Kidney (tissue), 22 donors: ENCODE measurements at places on chromosomes 4 and X. TPM values are rescaled to one million over a fixed set of nuclear protein-coding genes. Genes with fewer than 3 reads are reported as not detected.

- no peak overlapping the region for H3K4me3 ChIP-seq
- H3K27me3 ChIP-seq, result no peaks in the 10 kb centered on the region
- no peak overlapping the region for H3K27ac ChIP-seq
- no peaks in the 10 kb centered on the region for H3K36me3 ChIP-seq
- no peaks in the 10 kb centered on the region for H3K4me1 ChIP-seq
Measured at GRCh38 chr4:30056016-30056766, 664.0 kb upstream of the PCDH7 start.

DNA sequence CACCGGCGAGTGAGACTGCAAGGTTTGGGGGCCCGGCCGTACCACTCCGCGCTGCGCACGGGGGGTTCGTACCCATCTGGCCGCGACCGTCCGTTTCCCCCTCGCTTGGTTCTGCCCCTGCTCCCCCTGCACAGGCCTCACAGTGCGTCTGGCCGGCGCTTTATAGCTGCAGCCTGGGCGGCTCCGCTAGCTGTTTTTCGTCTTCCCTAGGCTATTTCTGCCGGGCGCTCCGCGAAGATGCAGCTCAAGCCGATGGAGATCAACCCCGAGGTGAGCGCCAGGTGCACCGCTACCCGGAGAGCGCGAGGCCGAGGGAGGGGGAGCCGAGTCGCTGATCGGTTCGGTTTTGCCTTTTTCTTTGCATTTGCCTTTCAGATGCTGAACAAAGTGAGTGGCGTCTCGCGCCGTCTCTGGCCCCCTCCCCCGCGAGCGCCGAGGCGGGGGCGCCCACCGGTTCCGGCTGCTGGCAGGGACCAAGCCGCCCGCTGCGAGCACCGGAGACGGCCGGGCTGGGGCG is at the start of gene UCHL1:
TSS of gene UCHL1 (plus strand) at position 189 of the 517 bp plus-strand sequence. CDS start at position 238, 49 bp downstream.
- peak; percentile 92 for DNase-seq
- H3K27ac ChIP-seq, result no peak within 1 kb of the TSS
- peaks cover 2% of the 10 kb centered on the region for H3K27me3 ChIP-seq
- H3K4me1 ChIP-seq, result no peaks in the 10 kb centered on the region
- H3K4me3 ChIP-seq, result peak within 1 kb of the TSS; percentile 51

GRCh38 chrX:131988236-131988635 is 34.9 kb upstream of the STK26 start:
- H3K4me3 ChIP-seq, result no peak overlapping the region
- H3K36me3 ChIP-seq, result no peaks in the 10 kb centered on the region
- DNase-seq, result no peak
- no peaks in the 10 kb centered on the region for H3K4me1 ChIP-seq
- no peak overlapping the region for H3K27ac ChIP-seq

- H3K27me3 ChIP-seq, result no peaks in the 10 kb centered on the region
- H3K27ac ChIP-seq, result peak overlapping the region; percentile 82
- H3K36me3 ChIP-seq, result no peaks in the 10 kb centered on the region
- DNase-seq, result no peak
Measured at GRCh38 chr4:23734000-23734399, 155.8 kb downstream of the PPARGC1A start.

DNA sequence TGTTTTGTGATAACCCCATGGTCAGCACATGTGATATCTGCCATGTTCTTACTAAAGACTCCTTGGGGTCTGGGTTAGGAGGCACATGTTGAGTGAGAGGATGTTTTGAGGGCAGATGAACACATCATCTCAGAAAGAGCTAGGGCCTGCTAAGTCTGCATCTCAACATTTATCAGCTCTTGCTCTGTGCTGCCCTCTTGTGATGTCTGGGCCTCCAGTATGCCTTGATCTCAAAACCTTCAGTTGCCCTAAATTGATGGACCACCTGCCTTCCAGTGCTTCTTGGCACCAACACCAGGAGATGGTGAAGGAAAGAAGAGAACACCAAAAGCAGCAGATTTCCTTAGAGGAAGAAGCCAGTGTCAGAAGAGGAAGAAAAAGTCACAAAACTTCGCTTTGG is 22.5 kb downstream of the MID1 start:
- no peaks in the 10 kb centered on the region for H3K4me1 ChIP-seq
- H3K27ac ChIP-seq, result no peak overlapping the region

GRCh38 chr4:54802336-54802735 is 144.6 kb downstream of the KIT start:
- H3K27me3 ChIP-seq, result no peaks in the 10 kb centered on the region
- no peak overlapping the region for H3K4me3 ChIP-seq
- DNase-seq, result no peak

DNA sequence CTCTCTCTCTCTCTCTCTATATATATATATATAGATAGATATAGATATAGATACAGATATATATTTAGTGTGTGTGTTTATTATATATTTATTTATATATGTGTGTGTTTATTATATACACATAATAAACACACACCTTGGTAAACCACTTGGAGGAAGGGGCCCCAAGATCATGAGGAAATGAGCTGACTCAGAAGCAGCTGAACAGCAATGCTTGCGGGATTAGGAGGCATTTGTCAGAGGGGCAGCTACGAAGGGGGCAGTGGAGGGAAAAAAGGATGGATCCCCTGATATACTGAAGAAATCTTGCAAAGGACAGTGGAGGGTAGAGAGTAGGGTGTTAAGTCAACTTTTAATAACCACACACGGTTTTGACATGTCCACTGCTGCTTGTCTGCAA is 120.0 kb upstream of the SORBS2 start:
- H3K36me3 ChIP-seq, result no peaks in the 10 kb centered on the region
- no peak overlapping the region for H3K27ac ChIP-seq
- no peak for DNase-seq
- no peaks in the 10 kb centered on the region for H3K27me3 ChIP-seq
- H3K4me3 ChIP-seq, result no peak overlapping the region
- H3K4me1 ChIP-seq, result no peaks in the 10 kb centered on the region

DNA sequence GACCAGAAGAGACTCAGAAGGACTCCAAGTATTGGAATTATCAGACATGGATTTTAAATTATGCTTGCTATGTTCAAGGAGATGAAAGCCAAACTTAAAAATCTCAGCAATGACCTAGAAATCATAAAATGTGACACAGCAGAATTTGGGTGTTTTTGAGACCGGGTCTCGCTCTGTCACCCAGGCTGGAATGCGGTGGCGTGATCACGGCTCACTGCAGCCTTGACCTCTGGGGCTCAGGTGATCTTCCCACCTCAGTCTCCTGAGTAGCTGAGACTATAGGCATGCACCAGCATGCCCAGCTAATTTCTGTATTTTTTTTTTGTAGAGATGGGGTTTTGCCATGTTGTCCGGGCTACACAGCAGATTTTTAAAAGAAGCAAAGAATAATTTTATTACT is 12.7 kb downstream of the TAB3 start:
- no peak overlapping the region for H3K4me3 ChIP-seq
- no peak overlapping the region for H3K27ac ChIP-seq
- DNase-seq, result no peak
- no peaks in the 10 kb centered on the region for H3K4me1 ChIP-seq
- H3K36me3 ChIP-seq, result no peaks in the 10 kb centered on the region

GRCh38 chrX:69718102-69718501 is 102.2 kb downstream of the EDA start:
- no peak overlapping the region for H3K27ac ChIP-seq
- no peaks in the 10 kb centered on the region for H3K36me3 ChIP-seq
- H3K4me1 ChIP-seq, result no peaks in the 10 kb centered on the region
- H3K4me3 ChIP-seq, result no peak overlapping the region

DNA sequence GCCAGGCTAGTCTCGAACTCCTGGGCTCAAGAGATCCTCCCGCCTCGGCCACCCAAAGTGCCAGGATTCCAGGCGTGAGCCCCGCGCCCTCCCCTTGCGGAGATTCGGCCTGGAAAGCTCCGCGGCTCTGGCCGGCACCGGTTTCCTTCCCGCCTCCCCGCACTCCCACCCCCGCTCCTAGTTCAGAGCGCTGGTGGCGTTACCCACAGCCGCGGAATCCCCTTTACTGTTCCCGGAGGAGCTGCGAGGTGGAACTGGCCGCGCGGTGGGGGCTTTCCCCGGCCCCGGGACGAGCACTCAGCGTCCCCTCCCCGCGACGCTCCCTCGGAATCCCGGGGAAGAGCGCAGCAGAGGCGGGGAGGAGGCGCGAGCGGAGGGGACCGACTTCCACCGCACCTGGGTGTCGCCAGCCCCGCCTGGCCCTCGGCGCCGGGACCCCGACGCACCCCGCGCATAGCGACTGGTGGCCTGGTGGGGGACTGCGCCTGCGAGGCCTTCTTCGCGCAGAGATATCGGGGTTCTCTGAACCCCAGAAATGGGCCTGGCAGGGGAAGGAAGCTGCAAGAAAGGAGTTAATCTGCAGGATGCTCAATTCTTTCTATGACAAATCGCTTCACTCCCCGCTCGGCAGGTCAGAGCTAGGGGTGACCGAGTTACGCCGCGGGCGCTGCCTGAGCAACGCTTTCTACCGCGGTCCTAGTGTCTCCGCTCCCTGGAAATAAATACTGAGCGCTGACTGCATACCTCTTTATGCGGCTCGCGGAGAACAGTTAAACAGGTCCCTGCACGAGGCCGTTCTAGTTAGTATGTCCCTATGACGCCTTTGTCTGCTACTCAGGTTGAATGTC is 14.6 kb upstream of the SLC25A4 start:
- H3K4me3 ChIP-seq, result peak overlapping the region; percentile 56
- DNase-seq, result peak; percentile 62
- H3K36me3 ChIP-seq, result no peaks in the 10 kb centered on the region
- H3K4me1 ChIP-seq, result no peaks in the 10 kb centered on the region
- no peaks in the 10 kb centered on the region for H3K27me3 ChIP-seq

DNA sequence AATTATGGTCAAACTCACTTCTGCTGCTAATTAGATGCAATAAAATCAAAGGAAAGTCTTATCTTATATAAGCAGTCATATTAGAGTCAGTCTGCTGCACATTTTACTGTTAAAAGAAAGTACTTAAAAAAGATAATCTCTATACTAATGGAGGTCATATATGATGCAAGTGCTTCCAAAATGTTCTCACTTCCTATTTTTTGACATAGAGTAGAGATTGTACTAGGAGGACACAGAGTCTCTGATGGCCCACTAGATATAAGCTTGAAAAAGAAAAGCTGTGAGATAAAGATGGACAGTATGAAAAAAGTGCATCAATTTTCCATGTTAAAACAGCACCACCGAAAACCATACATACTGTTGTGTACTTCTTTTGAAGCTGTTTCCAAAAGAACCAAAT is 196.9 kb downstream of the KLHL13 start:
- H3K4me3 ChIP-seq, result no peak overlapping the region
- DNase-seq, result no peak
- H3K36me3 ChIP-seq, result no peaks in the 10 kb centered on the region

DNA sequence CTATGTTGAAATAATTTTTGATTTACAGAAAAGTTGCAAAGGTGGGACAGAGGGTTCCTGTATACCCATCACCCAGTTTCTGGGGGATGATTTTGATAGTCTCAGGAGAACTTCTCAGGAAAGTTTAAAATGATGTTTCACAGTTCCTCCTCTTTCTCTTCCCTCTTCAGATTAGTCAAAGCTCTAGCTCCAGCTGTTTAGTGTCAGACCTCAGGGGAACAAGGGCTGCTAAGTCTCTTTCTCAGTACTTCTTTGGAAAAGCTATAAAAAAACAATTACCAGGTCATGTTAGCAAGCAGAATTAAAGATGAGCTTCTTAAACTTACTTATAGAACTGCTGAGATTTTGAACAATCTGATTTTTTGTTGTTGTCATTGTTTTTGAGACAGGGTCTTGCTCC is 12.2 kb downstream of the IL13RA1 start:
- no peaks in the 10 kb centered on the region for H3K4me1 ChIP-seq
- no peaks in the 10 kb centered on the region for H3K27me3 ChIP-seq
- H3K4me3 ChIP-seq, result no peak overlapping the region
- DNase-seq, result no peak
- no peaks in the 10 kb centered on the region for H3K36me3 ChIP-seq
- H3K27ac ChIP-seq, result no peak overlapping the region

DNA sequence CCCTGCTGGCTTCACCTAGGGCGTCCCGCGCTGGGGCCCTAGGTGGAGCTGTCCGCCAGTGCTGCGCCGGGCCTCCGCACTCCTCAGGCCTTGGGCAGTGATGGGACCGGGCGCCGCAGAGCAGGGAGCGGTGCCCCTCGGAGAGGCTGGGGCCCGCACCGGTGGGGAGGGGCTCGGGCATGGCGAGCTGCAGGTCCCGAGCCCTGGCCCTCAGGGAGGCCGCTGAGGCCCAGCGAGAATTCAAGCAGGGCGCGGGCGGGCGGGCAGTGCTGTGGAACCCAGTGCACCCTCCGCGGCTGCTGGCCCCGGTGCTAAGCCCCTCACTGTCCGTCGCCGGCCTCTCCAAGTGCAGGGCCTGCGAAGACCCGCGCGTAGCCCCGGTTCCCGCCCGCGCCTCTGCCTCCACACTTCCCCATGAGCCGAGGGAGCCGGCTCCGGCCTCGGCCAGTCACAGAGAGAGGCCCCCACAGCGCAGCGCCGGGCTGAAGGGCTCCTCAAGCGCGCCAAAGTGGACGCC is 565.1 kb upstream of the NDST4 start:
- H3K36me3 ChIP-seq, result no peaks in the 10 kb centered on the region
- peak; percentile 51 for DNase-seq
- no peaks in the 10 kb centered on the region for H3K27me3 ChIP-seq
- H3K4me1 ChIP-seq, result no peaks in the 10 kb centered on the region

GRCh38 chrX:96650023-96650422 is 34.6 kb upstream of the DIAPH2 start:
- H3K4me3 ChIP-seq, result no peak overlapping the region
- DNase-seq, result no peak
- H3K36me3 ChIP-seq, result no peaks in the 10 kb centered on the region
- no peaks in the 10 kb centered on the region for H3K27me3 ChIP-seq
- no peak overlapping the region for H3K27ac ChIP-seq
- H3K4me1 ChIP-seq, result no peaks in the 10 kb centered on the region

- no peaks in the 10 kb centered on the region for H3K27me3 ChIP-seq
- H3K4me1 ChIP-seq, result peaks cover 3% of the 10 kb centered on the region
- H3K36me3 ChIP-seq, result no peaks in the 10 kb centered on the region
- DNase-seq, result no peak
Measured at GRCh38 chrX:68947882-68948605, 119.2 kb downstream of the EFNB1 start.

- no peak overlapping the region for H3K4me3 ChIP-seq
- no peak overlapping the region for H3K27ac ChIP-seq
- H3K4me1 ChIP-seq, result no peaks in the 10 kb centered on the region
- no peak for DNase-seq
Measured at GRCh38 chr4:1721666-1722550, 587 bp downstream of the TACC3 start.

GRCh38 chrX:132497432-132497831 is 8.6 kb upstream of the MBNL3 start:
- no peaks in the 10 kb centered on the region for H3K4me1 ChIP-seq
- no peaks in the 10 kb centered on the region for H3K36me3 ChIP-seq
- no peak overlapping the region for H3K27ac ChIP-seq
- H3K27me3 ChIP-seq, result peaks cover 3% of the 10 kb centered on the region
- no peak overlapping the region for H3K4me3 ChIP-seq
- DNase-seq, result no peak

- DNase-seq, result no peak
- H3K27me3 ChIP-seq, result no peaks in the 10 kb centered on the region
- H3K4me1 ChIP-seq, result no peaks in the 10 kb centered on the region
- no peak overlapping the region for H3K4me3 ChIP-seq
Measured at GRCh38 chr4:155640751-155641150, 25.9 kb upstream of the GUCY1A1 start.

The SUPT20HL1 gene
- not detected for total RNA-seq

The CENPVL1 gene
- not detected for total RNA-seq

The TMEM31 gene
- 0.38 TPM for total RNA-seq

The TCEAL9 gene
- 40.8 TPM for total RNA-seq

The GAGE13 gene
- total RNA-seq, result not detected

The TBC1D9 gene
- 38.6 TPM for total RNA-seq

The SH2D1A gene
- 2.7 TPM for total RNA-seq

The RBMXL3 gene
- total RNA-seq, result not detected

The TACR3 gene
- total RNA-seq, result not detected

The USP17L24 gene
- not detected for total RNA-seq

The CYTL1 gene
- total RNA-seq, result 1.7 TPM
